ENCODE measurements at places on chromosomes 5 and 9. TPM values are rescaled to one million over a fixed set of nuclear protein-coding genes. Genes with fewer than 3 reads are reported as not detected.

The PLCXD3 gene
- polyA plus RNA-seq, result 0.49 TPM

The RGS7BP gene
- polyA plus RNA-seq, result 7.2 TPM

The ARSB gene
- polyA plus RNA-seq, result 21.4 TPM

The STING1 gene
- polyA plus RNA-seq, result 24.7 TPM

Data from right renal cortex interstitium (tissue), 3 donors.